ENCODE measurements at places on chromosomes 16 and 17.

GRCh38 chr16:11087691-11088073 lies 143.3 kb downstream of the CLEC16A start:
- DNase-seq = no peak

- DNase-seq = no peak
Observed at GRCh38 chr17:21025451-21025850, 17.4 kb downstream of the USP22 start.

GRCh38 chr17:8125947-8126490 lies 2.1 kb upstream of the HES7 start:
- peak; percentile 54 for DNase-seq

- no peak for DNase-seq
Observed at GRCh38 chr17:77926981-77927380, 31.5 kb upstream of the TNRC6C start.

GRCh38 chr17:53249036-53249435 lies 573.7 kb upstream of the KIF2B start:
- no peak for DNase-seq

GRCh38 chr16:85557083-85557970 lies 55.8 kb upstream of the GSE1 start:
- DNase-seq = peak; percentile 10

- no peak for DNase-seq
Observed at GRCh38 chr17:73360961-73361761, 49.4 kb upstream of the CDC42EP4 start.

DNA sequence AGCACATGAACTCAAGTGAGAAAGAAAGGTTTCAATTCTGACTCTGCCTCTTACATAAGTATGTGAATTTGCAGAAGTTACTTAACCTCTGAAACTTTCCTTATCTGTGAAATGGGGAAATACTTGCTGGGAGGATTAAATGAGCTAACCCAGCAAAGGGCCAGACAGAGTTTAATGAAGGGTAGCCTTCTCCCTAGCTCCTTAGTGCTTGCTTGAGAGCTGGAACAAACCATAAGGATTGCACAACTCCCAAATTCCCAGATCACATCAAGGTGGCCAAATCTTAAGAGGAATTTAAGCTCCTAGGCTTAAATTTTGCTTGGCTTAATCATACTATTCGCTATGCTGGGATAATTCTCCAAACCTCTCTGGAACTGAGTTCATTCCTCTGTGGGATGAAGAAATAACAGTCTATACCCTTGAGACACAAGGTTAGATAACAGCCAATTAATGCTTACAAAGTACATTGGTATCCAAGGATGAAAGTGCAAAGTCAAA lies 11.8 kb upstream of the WSB1 start:
- no peak for DNase-seq

DNA sequence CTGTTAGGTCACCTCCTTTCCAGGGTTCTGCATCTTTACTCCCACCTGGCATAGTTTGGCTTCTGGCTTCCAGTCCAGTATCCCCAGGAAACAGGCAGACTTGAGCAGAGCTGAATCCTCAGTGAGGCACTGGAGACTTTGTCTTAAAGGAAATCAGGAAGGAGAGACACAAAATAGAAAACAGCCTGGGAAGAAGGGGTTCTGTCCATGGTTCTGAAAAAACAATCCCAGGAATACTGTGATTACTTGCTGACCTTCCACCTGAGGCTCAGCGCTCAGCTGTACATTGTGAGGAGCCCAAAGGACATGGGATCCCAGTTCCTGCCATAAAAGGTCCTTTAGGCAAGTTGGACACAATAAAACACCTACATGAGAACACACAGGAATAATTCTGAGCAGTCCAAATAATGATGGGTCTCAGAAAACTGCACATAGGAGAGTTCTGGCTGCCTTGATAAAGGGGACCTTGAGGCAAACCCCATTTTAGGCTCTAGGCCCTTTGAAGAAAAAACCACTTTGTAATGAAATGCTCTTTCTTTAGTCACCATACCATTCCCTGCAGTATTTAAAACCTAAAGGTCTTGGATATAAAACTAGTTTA lies 81.4 kb upstream of the CRHR1 start:
- DNase-seq = no peak

GRCh38 chr16:28189245-28189644 lies 22.5 kb downstream of the XPO6 start:
- no peak for DNase-seq

DNA sequence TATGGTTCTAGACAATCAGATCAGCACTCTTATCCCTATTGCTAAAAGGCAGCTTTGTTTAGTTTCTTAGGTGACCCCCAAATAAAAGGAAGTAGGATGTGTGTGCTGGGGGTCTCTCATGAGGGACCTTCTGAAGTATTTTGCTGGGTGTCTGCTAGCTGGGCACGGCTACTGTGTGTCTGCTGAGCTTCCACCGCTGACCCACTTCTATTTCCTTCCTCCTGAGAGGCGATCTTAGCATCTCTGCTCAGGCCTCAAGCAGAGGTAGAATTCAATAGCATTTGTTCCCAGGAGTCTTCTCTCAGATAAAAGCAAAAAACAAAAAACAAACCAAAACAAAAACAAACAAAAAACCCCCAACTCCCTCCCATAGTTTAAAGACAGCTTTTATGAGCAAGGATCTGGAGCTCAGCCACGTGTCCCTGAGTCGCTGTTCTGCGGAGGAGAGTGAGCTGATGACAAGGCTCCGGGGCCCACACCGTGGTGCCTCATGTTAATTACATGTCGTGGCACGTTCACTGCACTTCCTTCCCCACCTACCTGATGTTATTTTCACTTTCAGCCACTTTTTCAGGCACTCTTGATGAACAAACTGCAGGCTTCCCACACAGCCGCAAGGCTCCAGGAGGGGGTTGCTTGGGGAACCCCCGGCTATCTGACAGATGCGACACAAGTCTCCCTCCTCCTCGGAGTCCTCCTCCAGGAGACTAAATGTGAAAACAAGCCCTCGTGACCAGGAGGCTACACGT lies 83.5 kb downstream of the MARCHF10 start:
- DNase-seq = no peak

DNA sequence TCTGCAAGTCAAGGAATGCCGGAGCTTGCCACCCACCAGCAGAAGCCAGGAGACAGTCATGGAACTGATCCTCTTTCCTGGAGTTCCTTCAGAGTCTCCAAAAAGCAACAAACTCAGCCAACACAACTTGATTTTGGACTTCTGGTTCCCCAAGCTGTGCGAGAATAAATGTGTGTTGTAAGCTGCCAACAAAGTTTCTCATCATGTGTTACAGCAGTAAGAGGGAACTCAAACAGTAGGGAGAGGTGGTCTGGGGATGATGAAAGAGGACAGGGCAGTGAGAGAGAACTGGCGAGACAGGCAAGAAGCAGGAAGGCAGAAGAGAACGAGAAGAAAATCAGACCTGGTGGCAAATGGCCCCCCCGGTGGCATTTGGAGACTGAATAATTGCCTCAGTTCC lies 204.9 kb downstream of the MAF start:
- no peak for DNase-seq

GRCh38 chr17:46197530-46197929 lies 4.3 kb upstream of the KANSL1 start:
- no peak for DNase-seq

DNA sequence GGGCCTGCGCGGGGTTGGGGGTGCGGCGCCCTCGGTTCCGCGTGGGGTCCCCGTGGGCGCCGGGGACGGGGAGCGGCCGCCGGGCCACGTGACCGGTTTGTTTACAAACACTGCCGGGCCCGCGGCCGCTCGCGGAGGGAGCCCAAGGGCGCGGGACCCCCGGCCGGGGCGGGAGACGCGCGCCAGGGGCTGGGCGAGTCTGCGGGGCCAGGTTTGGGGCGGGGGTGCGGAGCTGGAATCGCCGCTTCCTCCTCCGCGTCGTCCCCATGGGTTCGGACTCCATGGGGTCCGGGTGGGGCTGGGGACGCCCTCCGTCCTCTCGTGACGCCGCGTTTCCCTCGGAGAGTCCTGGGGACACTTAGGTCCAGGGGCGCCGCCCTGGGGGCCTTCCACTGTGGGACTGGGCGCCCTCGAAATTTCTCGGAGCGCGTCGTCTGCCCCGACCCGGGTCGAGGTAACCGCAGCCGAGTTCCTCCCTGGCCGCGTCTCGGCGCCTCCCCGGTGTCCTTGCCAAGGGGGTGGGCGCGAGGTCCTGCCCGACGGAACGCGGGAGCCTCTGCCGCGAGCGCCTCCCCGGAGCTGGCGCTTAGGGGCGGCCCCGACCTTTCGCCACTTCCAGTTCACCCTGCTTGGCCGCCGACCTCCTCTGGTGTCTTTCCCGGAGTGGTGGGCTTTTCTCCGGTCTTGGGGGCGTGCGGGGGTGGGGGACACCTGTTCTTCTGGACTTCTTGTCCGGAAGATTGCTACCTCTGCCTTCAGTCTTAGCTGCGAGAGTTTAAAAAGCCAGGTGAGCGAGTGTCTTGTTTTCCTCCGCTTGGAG lies 684 bp downstream of the YPEL2 start:
- DNase-seq = no peak

- DNase-seq = no peak
Observed at GRCh38 chr17:42997390-42997983, 732 bp upstream of the RPL27 start.

DNA sequence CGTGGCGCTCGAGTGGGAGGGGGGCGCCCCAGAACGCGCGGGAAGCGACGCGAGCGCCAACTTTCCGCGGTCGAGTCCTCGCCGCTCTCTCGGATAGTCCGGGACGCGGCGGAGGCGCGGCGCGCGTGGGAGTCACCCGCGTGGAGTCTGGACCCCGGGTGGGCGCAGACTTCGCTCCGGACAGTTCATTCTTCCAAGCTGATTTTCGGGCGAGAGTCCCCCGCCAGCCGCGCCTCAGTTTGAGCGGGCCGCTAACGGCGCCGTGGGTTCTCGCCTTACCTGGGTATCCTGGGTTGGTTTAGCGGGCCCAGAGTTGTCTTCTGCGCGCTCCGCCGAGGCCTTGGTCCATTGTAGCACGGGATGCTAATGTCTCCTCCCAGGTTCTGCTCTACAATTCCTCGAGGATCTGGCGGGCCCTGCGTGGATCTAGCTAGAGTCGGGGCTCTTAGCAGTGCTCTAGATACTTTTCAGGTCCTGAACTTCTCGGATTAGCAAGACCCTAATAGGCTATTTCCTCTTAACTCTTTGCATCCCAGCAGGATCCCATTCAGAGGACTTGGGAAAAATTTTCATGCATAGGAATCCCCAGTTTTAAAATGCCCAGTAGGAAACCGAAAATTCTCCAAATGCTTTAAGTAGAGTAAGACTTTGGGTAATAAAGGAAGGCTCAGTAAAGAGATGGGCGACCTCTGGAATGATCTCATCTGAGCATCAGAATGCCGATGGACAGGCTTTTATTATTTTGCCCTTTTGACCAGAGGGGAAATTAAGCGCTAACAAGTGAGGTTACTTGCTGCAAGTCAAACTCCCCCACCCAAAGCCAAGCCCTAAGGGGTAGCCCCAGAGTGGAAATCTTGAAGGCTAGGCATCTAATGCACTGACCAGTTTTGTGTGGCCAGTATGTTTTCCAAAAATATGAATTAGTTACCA lies 537 bp upstream of the GJC1 start:
- peak; percentile 39 for DNase-seq

GRCh38 chr16:16917191-16917785 lies 538.3 kb downstream of the NPIPA7 start:
- no peak for DNase-seq

- DNase-seq = no peak
Observed at GRCh38 chr16:79540825-79541595, 59.5 kb downstream of the MAF start.

GRCh38 chr17:4162321-4162720 lies 19.3 kb downstream of the CYB5D2 start:
- no peak for DNase-seq

GRCh38 chr16:87054856-87055255 lies 262.3 kb downstream of the C16orf95 start:
- DNase-seq = no peak

DNA sequence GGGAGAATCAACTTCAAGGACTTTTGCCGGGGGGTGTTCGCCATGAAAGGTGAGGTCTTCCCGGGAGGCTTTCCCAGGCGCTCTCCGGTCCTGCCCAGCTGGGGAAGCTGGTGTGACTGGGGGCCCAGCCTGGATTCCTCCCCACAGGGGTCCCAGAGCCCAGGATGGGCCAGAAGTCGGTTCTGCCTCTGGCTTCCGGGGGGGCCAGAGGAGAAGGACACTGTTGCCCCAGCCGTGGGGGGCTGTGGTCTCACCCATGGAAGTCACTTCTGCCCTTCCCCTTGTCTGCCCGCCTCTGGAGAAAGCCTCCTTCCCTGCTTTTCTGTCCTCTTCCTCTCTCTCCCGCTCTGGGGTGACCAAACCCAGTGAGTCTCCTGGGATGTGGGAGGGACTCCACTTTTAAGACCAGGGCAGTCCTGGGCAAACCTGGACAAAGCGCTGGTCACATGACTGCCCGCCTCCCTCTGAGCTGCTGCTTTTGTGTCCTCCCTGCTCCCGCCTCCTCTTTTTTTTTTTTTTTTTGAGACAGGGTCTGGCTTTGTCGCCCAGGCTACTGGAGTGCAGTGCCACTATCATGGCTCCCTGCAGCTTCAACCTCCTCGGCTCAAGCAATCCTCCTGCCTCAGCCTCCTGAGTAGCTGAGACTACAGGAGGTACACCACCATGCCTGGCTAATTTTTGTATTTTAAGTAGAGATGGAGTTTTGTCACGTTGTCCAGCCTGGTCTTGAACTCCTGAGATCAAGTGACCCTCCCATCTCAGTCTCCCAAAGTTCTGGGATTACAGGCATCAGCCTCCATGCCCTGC lies 40.6 kb downstream of the RAB11FIP4 start:
- no peak for DNase-seq

DNA sequence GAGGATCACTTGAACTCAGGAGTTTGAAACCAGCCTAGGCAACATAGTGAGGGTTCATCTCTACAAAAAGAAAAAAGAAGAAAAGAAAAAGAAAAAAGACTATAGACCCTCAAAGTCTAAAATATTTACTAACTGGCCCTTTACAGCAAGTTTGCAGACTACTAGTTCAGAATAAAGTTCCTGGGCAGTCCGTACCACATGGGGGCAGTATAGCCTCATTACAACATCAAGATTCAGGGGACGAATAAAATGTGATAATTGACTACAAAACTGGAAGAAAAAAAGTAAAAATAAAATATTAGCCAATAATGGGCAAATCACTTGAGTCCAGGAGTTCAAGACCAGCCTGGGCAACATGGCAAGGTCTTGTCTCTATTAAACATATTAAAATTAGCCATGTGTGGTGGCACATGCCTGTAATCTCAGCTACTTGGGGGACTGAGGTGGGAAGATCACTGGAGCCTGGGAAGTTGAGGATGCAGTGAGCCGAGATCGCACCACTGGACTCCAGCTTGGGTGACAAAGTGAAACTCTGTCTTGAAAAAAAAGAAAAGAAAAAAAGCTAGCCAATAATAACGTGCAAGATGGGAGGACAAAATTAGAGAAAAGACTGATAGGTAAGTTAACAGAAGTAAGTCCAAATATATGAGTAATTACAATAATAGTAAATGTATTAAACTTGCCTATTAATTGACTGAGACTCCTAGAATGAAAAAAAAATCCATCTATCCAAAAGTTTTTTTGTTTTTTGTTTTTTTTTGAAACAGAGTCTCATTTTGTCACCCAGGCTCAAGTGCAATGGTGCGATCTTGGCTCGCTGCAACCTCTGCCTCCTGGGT lies 129.4 kb upstream of the SEC14L1 start:
- no peak for DNase-seq

Data from DMS79 treated with DMSO at 0.1 percent for 48 hours (cell line).